ENCODE measurements at places on chromosomes 1 and 21.

DNA sequence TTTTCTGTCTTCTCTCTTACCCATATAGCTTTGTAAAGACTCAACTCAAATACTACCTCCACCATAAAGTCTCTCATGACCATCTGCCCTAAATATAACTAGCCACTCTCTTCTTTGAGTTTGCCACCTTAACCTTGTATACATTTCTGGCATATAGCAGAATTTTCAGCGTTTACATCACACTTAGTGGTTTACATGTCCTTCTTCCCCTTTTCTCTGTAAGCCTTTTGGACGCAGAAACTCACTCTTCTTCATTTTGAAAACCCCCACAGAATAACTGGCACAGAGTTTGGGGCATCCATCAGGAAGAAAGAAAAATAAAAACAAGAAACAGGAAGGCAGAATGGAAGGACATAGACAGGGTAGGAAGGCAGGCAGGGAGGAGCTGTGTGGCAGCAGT lies 131.8 kb upstream of the DUSP10 start:
- DNase-seq, result no peak

DNA sequence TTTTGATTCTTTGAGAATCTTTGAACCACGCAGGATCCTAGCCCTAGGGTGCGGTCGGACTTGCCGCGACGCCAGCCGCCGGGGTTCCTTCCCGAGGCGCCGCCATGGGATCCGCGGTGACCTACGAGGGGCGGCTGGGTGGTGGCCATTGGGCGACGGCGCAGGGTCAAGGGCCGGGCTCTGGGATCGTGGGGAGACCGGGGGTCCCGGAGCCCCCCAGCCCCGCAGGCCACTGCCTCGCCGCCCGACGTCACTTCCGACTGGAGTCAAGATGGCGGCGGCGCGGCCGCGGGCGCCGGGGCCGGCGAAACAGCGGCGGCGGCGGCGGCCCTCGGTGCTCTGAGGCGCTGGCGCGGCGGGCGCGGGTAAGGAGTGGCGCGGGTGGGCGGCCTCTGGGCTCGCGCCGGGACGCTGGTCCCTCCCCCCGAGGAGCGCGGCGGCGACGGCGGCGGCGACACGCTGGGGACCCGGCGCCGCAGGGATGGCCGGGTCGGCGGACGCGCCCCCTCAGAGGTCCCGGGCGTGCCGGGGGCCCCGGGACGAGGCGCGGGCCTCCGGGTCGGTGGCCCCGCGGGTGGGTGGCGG lies at the start of gene PRDM2:
Gene PRDM2, plus strand, starts transcription at position 253 of the 585 bp plus-strand sequence. CDS start 15,418 bp downstream, outside the sequence.
- DNase-seq, result peak; percentile 55

DNA sequence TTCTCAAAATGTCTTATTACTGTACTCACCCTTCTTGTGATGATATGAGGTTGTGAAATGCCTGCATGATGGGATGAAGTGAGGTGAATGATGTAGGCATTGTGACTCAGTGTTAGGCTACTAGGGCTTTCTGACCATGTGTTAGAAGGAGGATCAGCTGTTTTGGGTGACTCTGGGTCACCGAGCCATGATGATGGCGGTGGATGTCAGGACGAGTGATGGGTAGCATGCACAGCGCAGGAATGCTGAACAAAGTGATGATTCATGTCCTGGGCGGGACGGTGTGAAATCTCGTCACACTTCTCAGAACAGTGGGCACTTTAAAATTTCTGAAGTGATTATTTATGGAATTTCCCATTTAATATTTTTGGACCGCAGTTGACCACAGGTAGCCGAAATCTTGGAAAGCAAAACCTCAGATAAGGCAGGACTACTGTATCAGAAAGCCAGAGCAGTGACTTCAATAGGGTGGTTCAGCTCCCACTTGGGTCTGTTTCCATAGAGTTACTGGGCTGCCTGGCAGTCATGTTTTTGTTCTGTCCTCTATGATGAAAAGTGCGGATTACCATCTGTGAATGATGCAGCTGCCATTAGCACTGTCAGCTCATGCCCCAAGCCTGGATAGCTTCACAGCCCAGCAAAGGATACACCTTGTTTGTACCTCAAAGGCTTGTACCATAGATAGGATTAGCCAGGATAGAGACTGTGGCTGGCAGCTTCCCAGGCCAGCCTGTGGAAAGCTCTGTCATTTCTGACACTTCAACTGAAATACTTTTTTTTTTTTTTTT lies 26.6 kb downstream of the IL6R start:
- DNase-seq, result no peak

GRCh38 chr1:53712276-53712675 lies 26.7 kb downstream of the GLIS1 start:
- no peak for DNase-seq

DNA sequence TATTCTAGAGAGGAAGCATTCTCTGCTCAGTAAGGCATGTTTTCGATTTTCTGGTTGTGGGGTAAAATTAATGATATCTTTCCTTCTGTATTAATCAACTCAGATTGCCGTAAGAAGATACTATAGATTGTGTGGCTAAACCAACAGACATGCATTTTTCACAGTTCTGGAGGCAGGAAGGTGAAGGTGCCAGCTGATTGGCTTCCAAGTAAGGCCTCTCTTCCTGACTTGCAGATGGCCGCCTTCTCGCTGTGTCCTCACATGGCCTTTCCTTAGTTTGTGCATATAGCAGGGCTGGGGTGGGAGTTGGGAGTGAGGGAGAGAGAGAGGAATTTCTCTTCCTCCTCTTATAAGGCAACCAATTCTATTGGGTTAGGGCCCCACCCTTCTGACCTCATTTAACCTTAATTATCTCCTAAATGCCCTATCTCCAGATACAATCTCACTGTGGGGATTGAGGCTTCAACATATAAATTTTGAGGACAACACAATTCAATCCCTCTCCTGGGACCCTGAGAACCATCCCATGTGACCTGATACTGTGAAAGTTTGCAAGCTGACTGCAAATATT lies 52.3 kb upstream of the MRPS6 start:
- no peak for DNase-seq

DNA sequence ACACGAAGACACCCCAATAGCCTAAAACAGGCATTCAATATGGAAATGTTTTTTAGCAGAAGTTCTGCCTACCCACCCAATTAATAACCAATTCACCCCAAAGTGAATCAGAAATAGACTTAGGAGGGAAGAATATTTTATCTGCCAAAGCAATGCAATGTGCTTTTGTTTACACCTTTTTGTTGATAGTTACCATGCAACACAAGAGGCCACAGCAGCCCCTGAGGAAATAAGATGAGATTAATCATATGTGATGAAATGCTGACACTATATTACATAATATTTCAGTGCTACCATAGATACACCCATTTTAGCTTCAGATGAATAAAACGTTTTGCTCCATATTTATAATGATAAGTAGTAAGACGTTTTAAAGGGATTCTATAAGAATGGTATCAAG lies 60.9 kb upstream of the RGS2 start:
- DNase-seq, result no peak

- no peak for DNase-seq
Measured at GRCh38 chr1:54070171-54070837, 16.9 kb downstream of the TCEANC2 start.

DNA sequence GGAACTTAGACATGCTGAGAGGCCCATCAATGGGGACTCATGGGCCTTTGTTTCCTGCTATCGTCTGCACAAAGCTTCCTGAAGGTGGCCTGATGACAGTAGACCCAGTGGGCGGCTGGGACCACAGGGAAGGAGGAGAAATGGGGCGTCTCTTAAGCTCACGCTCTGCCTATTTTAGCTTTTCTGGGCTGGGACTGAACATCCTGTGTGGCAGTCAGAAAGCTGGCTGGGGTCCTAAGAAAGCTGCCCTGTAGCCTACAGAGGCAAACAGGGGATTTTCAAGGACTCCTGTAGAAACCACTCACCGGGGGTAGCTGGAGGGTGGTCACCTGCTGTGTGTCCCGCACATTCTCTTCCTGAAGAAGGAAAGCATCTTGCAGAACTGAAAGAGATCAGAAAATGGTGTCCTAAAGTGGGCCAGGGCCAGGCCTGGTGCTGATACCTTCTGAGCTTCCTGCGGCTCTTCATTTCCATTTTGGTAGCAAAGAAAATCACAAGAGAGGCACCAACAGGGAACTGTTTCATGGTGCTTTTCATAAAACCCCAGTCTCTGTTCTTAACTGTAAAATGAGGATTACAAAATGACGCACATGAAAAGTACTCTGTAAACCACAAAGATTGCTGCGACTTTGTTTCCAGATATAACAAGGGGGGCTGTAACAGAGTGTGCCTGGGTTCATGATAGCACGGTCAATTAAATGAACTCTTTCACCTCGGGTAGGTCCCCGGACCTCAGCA lies 8.6 kb downstream of the ZNF496 start:
- no peak for DNase-seq

DNA sequence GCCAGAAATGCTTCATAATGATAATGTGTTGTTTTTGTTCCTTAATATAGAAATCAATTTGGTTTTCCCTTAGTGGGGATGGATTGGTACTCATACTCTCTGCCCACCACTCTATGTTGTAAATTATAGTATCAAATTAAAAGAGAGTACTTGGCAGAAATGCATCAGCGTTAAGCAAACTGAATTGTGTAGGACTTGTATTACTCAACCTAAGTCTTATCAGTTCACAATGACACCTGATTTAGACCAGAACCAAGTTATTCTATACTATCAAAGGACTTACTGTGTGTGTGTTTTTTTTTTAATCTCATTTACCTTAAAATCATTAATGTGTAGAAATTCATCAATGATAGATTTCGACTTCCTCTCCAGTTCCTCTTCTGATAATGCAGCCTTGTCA lies 62.0 kb upstream of the HP1BP3 start:
- no peak for DNase-seq

DNA sequence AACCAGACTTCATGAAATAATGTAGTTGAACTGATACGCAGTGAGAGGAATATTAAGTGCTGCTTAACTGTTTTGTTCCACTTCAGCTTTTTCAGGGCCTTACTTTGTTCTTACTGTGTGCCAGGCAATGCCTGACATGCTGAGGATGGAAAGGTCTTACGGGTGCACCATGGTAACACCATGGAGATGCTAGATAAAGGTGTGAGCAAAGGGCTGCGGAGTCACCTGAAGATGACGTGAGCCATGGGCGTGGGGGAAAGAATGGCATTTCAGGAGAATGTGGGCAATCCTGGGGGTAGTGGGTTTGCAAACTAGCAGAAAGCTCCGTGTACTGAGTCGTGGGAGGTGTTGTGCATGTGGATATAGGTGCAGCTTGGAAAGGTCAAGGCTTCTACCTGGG lies 27.3 kb downstream of the MAN1C1 start:
- no peak for DNase-seq

DNA sequence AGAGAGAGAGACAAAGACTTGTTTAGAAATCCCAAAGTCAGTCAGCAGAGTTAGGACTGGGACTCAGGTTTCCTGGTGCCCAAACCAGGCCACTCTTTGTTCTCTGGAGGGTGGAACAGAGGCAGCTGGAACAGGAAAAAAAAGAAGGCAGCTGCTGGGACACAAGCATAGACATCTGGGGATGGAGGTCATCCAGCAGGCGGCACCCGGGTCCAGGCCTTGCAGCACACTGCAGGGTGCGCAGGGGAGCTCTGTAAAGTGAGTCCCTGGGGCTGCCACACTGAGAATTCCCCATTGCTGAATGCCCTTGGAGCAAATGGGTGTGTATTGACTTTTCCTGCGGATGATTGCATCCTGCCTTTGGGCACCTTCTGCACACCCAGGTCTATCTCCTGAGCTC lies 222.9 kb upstream of the CSF3R start:
- no peak for DNase-seq

- DNase-seq, result no peak
Measured at GRCh38 chr1:184563308-184563707, 176.5 kb downstream of the C1orf21 start.

DNA sequence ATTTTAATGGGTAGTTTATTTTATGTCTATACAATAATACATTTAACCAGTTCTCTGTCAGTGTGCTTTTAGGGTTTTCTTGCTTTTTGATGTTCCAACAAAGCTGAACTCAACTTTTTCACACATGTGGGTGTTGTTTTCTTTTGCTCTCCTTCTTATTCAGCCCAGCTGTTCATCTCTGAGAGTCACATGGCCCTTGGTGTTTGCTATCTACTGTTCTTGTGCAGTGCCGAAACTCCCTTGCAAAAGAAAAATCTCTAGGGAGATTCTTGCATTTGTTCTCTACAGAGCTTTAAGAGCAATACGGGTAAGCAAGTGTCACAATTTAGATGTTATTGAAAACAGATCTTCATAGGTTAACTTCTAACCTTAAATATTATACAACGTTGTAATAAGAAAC lies 281.1 kb upstream of the CXADR start:
- no peak for DNase-seq

DNA sequence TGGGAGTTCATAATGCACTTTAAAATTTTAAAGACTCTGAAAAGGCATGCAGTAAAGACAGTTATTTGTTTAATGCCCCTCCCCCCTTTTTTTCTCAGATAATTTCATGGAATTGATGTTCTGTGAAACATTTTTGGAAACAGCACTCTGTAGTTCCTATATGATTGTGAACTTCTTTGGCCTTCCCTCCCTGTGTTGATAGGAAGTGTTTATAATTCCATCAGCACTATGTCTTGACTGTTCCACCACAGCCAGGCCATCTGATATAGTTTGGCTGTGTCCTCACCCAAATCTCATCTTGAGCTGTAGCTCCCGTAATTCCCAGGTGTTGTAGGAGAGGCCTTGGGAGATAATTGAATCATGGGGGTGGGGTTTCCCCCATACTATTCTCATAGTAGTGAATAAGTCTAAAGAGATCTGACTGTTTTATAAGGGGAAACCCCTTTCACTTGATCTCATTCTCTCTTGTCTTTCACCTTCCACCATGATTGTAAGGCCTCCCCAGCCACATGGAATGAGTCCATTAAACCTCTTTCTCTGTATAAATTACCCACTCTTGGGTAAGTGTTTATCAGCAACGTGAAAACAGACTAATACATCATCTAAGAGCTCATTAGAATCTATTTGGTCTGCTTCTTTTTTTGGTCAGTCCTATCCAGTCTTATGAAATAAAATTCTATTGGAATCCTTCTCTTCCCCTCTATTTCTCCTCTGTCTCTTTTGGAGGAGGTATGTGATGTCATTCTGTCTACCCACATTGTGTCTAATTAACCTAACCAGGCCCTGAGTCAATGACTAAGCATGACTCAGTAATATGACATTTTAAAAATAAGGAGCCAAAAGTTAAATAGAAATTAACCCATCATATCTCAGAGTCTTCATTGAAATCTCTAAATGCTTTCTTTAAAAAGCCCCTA lies 8.9 kb downstream of the CCDC185 start:
- no peak for DNase-seq

DNA sequence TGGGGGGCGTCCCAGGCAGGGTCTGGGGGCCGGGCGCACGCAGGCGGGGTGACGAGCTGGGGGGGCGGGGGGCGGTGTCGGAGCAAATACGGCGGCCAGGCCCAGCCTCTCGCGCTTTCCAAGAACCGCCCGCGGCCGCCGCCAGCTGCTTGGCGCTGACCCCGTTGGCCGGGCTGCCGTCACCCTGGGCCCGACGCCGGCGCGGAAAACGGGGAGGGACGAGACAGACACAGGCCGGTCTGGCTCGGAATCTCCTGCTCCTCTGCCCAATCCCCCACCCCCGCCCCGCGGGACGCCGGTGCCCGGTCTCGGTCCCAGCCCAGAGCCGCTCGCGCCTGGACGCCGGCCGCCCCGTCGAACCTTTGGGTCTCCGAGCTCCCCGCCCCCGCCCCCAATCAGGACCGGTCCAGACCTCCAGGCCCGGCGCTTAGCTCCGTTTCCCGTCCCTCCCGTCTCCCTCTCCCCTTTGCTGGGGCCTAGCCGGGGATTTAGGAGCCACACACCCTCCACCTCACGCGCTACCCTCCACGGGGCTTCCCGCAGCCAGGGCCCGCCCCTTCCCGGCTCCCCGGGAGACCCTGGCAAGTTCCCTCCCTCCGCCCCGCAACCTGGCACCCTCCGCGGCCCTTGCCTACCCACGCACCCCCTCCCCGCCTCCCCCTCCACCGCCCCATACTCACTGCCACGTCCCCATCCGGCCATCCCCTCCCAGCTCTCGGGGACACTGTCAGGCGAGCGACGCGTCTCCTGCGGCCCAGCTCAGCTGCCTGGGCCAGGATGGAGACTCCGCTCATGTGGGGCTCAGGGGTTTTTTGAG lies 800 bp upstream of the MMP23B start:
- DNase-seq, result no peak

Measured in CD4-positive, alpha-beta memory T cell (primary cell).